Subcutaneous preadipocyte (primary cell): ENCODE measurements at places on chromosomes 13 and 19. TPM values are rescaled to one million over a fixed set of nuclear protein-coding genes. Genes with fewer than 3 reads are reported as not detected.

Gene SLC17A7
- 0.20 and 0.37 TPM in 2 replicates for total RNA-seq

Gene ZNF615
- total RNA-seq: 8.6 and 8.8 TPM in 2 replicates

Gene ZAR1L
- not detected in 2 replicates for total RNA-seq

Gene VN1R2
- total RNA-seq: not detected in 2 replicates

Gene LILRB5
- total RNA-seq: not detected in 2 replicates
